ENCODE measurements at places on chromosomes 1 and 21.

DNA sequence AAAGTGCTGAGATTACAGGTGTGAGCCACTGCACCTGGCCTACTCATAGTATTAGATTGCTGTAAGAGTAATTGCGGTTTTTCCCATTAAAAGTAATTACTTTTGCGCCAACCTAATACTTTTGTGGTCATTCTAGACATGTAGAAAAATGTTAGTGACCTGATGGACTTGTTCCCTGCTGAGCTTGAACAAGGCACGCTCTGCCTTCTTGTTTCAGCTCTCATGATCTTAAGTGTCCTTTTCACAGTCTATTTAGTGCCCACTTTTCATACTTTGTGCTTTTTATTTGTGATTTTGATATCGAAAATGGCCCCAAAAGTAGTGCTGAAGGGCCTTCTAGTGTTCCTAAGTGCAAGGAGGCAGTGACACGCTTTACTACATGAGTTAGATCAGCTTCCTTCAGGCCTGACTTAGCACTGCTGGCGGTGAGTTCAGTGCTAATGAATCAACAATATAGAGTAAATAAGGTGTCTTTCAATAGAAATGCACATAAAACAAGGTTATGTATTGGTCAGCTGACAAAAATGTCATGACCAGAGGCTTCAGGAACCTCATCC lies 5.6 kb upstream of the RD3 start:
- DNase-seq, result no peak

DNA sequence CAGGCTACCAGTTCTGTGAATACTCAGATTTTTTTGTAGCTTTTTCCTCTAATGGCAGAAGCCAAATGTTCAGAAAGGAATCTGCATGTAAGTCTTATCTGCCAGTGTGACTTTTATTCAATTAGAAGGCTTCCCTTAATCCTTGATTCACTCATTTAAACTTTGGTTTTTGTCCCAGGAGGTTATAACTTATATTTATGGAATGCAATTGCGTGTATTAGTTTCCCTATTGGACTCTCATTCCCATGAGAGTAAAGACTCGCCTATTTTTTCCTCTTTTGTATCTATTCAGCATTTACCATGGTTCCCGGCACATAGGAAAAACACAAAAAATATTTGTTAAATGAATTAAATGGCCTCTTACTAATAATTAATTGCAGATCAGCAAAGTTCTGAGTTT lies 3.5 kb downstream of the NTMT2 start:
- no peak for DNase-seq

DNA sequence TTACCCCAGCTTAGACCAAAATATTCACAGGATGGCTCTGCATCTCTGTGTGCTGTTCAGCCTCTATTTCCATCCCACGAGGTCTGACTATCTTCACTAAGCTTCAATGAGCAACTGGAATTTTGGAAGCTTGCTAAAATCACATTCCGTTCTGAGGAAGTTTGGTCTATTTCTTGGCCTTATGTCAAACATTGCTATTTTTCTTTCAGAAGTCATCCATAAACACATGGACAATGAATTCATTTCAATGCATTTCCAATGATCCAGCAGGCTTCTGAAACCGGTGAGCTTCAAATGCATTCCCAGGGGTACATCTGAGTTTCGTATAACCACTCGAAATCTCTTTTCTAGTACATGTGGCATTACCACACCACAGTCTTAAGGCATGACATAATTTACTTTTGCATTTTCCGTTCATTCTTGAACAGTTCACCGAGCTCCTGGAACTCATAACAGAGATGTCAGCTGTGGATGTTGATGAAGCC lies 294.1 kb upstream of the KAZN start:
- DNase-seq, result peak; percentile 100

- no peak for DNase-seq
Observed at GRCh38 chr1:110476028-110476765, 25.2 kb downstream of the PROK1 start.

- DNase-seq, result no peak
Observed at GRCh38 chr1:109814223-109814622, 50.5 kb upstream of the EPS8L3 start.

GRCh38 chr1:67061266-67061665 lies 7.3 kb upstream of the SLC35D1 start:
- DNase-seq, result no peak

DNA sequence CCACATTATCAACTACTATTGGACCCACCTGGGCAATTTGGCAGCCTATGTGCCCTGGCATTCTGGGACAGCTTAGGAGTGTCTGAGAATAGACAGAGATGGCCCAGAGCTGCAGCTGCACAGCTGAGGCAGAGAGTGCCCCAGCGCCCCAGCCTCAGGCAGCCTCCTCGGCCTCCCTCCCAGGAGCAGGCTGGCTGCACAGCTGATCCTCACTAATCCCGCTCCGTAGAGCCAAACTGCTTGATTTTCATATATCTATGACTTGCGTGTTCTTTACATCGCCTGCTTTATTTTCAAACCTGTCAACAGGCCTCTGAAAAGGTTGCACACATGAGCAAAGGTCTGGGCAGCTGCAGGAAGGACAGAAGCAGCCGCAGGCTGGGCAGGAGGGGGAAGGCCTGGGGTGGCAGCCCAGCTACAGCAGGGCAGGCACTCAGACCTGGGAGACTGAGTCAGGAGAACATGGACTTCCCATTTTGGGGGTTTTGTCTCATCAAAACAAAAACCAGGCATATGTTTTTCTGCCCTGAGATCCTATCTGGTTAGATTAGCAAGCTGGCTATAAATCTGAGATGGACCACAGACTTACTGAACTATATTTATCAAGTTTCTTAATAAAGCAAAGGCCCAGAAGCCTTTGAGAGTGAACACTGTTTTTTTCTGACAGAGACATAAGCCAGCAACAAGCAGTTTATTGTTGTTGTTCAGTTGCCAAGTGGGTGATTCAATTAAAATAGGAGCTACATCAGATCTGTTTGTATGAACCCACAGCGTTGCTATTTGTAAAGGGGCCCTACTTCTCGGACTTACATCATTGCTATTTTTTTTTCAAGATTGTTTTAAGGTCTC lies 301.8 kb upstream of the DUSP10 start:
- DNase-seq, result peak; percentile 59

- DNase-seq, result no peak
Observed at GRCh38 chr1:222232842-222233241, 315.1 kb downstream of the HHIPL2 start.

- DNase-seq, result no peak
Observed at GRCh38 chr1:53500204-53501064, 41.2 kb downstream of the DMRTB1 start.

GRCh38 chr1:183318433-183318832 lies 99.7 kb downstream of the NMNAT2 start:
- DNase-seq, result peak; percentile 70

- peak; percentile 83 for DNase-seq
Observed at GRCh38 chr1:211680752-211681327, 5.4 kb upstream of the NEK2 start.

GRCh38 chr1:170619241-170620028 lies 44.5 kb upstream of the PRRX1 start:
- DNase-seq, result no peak

- no peak for DNase-seq
Observed at GRCh38 chr1:63326106-63326472, 3.7 kb downstream of the FOXD3 start.

DNA sequence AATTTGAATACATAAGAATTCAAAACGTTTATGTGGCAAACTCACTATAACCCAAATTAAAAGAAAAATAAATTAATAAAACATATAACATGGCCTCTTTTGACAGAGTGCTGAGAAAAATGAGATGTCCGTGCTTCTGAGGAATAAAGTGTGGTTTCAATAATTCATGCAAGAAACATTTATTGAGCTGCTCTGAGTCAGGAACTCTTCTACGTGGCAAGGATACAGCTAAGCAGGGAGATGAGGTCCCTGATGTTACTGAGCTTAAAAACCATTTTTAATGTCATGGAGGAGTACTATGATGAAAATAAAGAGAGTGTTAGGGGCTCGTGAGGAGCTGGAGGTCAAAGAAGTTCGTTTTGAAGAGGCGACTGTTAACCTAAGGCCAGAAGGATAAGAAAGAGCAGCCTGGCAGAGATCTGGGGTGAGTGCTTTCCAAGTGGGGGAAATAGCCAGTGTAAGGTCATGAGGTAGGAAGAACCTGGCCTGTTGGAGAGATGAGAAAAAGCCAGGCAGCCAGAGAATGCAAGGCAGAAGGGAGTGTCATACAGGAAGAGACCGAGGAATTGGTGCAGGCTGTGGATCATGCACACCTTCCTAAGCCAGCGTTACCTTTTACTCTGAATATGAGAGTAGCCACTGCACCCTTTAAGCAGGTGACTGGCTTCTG lies 182.2 kb upstream of the DUSP10 start:
- DNase-seq, result no peak

DNA sequence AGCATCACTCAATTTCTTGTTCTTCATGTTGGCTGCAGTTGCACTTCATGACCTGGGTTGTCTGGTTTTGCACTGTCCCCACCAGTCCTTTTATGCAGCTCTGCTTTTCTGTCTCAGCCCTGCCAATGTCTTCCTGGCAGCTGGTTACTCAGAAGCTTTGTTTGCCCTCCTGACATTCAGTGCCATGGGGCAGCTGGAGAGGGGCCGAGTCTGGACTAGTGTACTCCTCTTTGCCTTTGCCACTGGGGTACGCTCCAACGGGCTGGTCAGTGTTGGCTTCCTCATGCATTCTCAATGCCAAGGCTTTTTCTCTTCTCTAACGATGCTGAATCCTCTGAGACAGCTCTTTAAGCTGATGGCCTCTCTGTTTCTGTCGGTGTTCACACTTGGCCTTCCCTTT lies 6.6 kb downstream of the PIGV start:
- DNase-seq, result no peak

DNA sequence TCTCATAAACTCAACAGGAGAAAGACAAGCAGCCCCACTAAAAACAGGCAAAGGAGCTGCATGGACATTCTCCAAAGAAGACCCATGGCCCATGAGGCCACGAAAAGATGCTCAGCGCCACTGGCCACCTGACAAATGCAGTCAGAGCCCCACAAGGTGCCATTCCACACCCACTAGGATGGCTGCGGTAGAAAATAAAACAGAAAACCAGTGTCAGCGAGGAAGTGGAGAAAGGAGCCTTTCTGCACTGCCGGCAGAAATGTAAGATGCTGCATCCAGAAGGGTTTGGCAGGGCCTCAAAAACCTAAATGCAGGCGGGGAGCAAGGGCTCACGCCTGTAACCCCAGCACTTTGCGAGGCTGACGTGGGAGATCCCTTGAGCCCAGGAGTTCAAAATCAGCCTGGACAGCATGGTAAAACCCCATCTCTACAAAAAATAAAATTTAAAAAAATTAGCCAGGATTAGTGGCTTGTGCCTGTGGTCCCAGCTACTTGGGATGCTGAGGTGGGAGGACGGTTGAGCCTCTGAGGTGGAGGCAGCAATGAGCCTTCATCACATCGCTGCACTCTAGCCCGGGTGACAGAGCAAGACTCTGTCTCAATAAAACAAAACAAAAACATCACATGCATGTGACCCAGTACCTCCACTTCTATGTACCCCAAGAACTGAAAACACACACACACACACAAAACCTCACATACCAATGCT lies 4.2 kb downstream of the WNT9A start:
- no peak for DNase-seq

DNA sequence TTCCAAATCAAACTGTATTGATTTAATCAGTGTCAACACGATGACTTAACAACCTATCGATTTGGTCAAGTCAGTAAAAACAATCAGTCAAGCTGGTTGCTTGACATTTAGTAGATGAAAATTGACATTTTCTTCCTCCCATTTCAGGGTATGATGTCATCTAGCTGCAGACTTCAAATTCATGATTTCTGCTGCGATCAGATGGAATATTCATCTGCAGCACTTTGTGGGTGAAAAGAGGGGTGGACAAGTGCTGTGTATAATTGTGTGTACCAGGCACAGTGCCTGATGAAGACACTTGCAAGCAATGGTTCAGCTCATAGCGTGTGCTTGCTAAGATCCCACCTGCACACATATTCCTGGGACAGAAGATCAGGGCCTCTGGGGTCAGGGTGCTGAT lies 479.8 kb downstream of the DISC1 start:
- DNase-seq, result no peak

- no peak for DNase-seq
Observed at GRCh38 chr1:104795931-104796330, 1046.2 kb downstream of the AMY1C start.

DNA sequence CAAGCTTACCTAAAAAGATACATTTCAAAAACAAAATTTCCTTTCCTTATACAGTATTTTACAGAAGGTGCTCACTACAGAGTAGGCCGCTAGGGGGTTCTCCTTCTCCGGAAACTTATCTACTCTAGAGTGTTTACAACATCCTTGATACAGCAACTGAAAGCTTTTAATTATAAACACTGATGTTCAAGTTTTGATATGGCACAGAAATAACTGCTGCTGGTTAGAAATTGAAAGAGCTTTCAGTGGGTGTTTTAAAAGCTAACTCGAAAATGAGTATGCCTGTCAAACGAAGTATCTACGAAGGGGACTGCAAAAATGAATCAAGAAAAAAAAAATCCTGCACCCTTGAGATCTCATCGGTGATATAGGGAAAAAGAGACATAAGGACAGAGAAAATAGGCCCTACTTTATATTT lies 1.0 kb downstream of the YOD1 start:
- peak; percentile 47 for DNase-seq

DNA sequence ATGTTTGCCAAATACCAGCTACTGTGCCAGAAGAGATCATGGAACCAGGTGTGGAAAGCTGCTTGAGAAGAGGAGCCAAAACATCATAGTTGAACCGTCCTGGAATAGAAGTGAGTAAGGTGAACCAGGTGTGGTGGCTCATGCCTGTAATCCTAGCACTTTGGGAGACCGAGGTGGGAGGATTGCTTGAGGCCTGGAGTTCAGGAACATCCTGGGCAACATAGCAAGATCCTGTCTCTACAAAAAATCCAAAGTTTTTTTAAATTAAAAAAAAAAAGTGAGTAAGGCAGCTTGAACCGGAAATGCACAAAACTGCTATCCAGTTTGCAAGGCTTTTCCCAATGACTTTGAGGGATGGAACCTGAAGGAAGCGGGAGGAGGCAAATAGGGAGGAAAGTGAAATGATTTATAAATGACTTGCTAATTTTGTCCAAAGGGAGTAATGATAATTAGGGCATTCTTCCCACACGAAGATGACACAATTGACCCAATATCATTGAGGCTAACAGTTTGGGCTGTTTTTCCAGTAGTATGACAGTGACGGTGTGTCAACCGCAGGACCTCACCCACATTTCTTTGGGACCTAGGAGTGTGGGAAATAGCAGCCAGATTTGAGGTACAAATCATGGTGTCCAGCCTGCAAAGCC lies 1.5 kb upstream of the CNN3 start:
- DNase-seq, result no peak

GRCh38 chr1:88891951-88892340 lies 579 bp upstream of the GTF2B start:
- DNase-seq, result no peak

GRCh38 chr1:200411406-200412257 lies 1.8 kb upstream of the ZNF281 start:
- no peak for DNase-seq

Data from kidney glomerular epithelial cell (primary cell).